Left renal pelvis (tissue), 4 donors: ENCODE measurements at places on chromosomes 2 and 18. TPM values are rescaled to one million over a fixed set of nuclear protein-coding genes. Genes with fewer than 3 reads are reported as not detected.

Gene KCTD1
- 75.6 TPM for polyA plus RNA-seq

Gene SERPINB4
- not detected for polyA plus RNA-seq

Gene CNDP1
- polyA plus RNA-seq: 1.6 TPM

Gene RNF125
- 3.4 TPM for polyA plus RNA-seq

Gene LRP2
- polyA plus RNA-seq: 153 TPM

Gene PRSS56
- not detected for polyA plus RNA-seq

Gene ARID5A
- 6.4 TPM for polyA plus RNA-seq

Gene SERPINB12
- polyA plus RNA-seq: not detected

Gene CLEC4F
- 0.15 TPM for polyA plus RNA-seq

Gene STAT4
- polyA plus RNA-seq: 9.2 TPM

Gene PLEKHB2
- polyA plus RNA-seq: 92.2 TPM

Gene PUM2
- polyA plus RNA-seq: 79.2 TPM

Gene PARD3B
- polyA plus RNA-seq: 32.0 TPM

Gene TSPYL6
- polyA plus RNA-seq: 0.10 TPM

Gene PRLH
- not detected for polyA plus RNA-seq

Gene ACMSD
- polyA plus RNA-seq: 1.1 TPM

Gene IL18RAP
- polyA plus RNA-seq: 0.42 TPM

Gene RAB17
- polyA plus RNA-seq: 21.3 TPM

Gene DNAJC5G
- 0.39 TPM for polyA plus RNA-seq

Gene STPG4
- 0.11 TPM for polyA plus RNA-seq

Gene INHA
- 1.8 TPM for polyA plus RNA-seq
